ENCODE measurements at places on chromosomes 11 and 22.

- DNase-seq, result no peak
Observed at GRCh38 chr11:59562292-59562691, 51.0 kb downstream of the OR4D9 start.

DNA sequence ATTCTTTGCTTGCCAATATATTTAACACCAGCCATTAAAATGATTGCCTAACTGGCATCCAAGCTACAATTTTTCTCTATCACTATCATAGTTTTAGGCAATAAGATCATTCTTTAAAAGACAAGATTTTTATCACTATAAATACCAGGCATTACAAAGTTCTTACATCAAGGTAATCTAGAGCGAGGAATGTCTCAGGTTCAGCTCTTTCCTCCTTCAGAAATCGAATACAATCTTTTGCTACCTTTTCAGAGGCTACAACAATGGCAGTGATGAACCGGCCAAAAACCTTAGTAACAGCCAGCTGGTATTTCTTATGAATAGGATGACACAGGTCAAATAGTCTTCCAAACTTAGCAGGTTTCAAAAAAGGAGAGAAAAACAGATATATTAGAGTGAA is 23.9 kb downstream of the SMC1B start:
- no peak for DNase-seq

DNA sequence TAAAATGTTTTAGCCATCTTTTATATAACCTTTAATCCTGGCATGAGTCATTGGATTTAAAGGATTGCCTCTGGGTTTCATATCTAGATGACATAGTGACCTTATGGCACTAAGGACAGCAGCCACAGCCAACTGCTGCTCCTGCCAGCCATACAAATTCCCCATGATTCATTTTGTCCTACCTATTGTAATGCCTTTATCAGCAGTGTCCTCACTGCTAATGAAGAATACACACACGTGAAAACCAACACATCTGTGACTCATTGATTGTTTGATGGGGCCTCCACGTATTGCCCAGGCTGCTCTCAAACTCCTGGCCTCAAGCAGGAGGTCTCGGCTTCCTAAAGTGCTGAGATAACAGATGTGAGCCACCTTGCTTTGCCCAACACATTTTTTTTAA is 1.8 kb downstream of the LDHAL6A start:
- DNase-seq, result peak; percentile 24

DNA sequence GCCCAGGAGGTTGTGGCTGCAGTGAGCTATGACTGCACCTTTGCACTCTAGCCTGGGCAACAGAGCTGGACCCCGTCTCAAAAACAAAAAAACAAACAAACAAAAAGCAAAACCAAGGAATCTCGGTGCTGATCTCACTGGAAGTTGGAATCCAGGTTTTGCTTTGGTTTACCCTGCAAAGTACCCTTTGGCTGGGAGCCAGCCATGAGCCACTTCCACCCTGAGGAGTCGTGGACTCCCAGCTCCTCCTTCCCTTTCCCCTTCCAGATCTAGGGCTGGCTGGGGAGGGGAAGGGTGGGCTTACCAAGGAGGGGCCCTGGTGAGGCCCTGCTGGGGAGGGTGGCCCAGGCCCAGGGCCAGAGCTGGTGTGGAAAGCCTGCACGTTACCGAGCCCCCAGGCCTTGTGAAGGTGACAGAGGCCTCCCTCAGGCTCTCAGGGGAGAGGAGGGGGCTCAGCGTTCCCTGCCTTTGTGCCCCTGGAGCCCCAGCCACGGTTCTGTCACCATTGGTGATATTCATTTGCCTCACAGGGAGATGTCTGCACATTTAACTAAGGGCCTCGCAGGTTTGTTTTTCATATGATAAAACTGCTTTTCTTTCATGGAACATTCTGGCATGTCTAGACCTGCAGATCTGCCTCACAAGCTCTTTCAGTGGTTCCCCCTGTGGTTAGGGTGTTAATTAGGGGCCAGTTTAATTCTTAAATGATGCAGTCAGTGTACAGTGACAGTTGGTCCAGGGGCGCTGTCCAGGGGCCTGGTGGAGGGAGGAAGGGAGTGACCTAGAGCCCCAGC is 29.0 kb downstream of the FBLN1 start:
- DNase-seq, result no peak

DNA sequence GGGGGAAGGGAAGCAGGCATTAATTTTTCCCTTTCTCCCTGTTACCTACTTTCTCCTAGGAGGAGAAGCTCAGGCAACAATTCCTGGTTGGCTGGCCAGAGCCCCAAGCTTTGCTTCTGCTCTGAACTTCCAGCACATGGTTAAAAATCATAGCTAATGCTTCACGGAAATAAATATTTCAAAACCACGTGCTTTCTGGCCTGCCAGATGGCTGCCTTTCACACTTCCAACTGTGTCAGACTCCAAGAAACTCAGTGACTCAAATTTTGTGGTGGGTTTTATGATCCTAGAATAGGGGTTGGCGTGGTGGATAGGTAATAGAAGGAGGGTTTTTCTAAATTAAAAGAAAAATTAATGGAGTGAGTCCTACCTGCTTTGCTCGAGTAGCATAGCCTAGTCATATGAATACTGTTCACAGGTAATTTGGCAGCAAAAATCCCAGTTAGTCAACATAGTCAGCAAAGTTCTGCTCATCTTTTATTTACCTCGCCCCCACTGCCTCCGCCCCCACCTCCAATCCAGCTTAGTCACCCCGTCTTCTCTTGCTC is 58.6 kb downstream of the SC5D start:
- DNase-seq, result no peak

DNA sequence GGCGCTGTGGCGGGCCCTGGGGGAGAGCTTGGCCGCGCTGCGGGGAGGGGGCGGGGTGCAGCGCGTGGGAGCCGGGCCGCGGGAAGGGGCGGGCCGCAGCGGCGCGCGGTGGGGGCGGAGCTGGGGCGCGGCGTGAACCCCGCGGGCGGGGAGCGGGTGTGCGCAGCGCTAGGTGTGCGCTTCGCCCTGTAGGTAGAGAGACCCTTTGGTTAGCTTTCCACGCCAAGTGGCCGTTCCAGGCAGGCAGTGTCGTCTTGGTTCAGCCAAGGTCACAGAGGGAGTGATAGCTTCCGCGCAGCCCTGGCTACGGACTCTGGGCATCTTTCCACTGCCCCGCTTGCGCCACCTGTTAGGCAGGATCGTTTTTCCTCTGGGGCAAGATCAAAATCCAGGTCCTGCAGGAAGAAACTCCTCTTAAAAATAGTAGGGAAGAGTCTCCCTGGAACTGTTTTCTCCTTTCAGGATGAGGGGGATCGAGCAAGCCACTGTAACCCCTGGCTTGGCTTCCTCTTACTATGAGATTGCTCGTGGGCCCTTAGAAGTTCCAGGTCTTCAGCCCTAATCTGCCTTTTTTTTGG is 434 bp downstream of the BANF1 start:
- peak; percentile 53 for DNase-seq

DNA sequence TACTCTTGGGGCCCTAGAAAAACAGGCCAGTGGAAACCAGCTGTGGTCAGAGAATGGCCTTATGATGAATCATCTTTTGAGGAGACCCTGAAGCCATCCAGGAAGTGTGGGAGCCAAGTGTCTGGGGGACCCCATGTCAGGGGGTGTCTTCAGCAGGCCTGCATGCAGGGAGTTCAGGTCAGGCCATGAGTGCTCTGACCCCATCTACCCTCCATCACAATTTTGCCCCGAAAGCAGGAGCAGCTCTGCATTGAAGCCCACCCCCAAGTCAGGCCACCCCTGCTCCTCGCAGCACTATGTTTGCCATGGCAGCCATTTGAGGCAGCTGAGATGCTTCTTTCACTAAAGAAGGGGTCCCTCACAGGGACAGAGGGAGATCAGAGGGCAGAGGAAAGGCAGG is 41.3 kb downstream of the CHST1 start:
- DNase-seq, result no peak

GRCh38 chr11:19196432-19196831 is 5.4 kb downstream of the CSRP3 start:
- DNase-seq, result no peak

DNA sequence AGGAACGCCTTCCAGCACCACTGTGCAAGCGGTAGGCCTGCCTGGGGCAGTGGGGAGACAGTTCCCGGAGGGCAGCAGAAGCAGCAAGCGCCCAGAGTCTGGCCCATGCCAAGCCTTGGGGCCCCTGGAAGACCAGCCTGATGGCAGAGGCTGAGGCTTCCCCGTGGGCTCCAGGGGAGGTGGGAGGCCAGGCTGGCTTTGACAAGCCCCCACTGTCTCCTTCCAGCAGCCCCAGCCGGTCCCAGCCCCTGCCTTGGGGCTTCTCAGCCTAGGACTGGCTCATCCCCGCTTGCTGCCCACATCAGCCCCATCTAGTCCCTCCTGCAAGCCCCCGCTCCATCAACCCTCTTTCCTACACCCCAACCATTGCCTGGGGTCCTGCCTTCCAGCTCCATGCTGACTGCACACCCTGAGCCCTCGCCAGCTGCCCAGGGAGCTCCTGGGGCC is 46.7 kb downstream of the IGF2 start:
- DNase-seq, result no peak

GRCh38 chr22:20979243-20979809 is 2.8 kb upstream of the LZTR1 start:
- peak; percentile 86 for DNase-seq

GRCh38 chr22:26762503-26763472 is 105.4 kb downstream of the MIAT start:
- DNase-seq, result no peak

DNA sequence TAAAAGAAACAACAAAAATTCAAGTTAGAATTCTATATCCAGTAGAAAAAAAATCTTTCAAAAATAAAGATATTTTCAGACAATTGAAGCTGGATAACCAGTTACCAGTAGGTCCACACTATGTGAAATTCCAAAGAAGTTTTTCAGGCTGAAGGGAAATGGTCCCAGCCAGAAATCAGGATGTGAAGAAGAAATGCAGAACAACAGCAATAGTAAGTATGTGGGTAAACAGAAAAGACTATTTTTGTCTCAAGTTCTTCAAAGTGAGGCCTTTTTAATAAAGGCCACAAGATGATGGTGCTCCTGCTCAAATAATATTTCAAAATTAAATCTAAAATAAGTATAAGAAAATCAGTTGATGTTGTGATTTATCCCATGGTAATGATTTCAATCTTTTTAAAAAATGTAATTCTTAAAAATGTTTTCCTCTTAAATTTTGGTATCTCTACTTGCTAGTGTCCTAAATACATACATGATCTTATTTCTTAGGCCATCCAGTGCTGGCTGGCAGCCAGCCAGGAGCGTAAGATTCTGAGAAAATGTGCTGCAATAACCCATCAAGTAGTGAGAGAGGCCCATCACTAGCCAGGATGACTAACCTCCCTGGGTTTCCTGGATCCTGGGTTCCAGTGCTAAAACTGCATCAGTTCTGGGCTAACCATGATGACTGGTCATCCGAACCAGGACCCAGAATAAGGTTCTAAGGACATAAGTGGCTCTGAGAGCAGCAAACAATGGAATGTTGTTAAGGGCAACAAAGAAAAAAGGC is 15.6 kb upstream of the UCP3 start:
- DNase-seq, result peak; percentile 90

DNA sequence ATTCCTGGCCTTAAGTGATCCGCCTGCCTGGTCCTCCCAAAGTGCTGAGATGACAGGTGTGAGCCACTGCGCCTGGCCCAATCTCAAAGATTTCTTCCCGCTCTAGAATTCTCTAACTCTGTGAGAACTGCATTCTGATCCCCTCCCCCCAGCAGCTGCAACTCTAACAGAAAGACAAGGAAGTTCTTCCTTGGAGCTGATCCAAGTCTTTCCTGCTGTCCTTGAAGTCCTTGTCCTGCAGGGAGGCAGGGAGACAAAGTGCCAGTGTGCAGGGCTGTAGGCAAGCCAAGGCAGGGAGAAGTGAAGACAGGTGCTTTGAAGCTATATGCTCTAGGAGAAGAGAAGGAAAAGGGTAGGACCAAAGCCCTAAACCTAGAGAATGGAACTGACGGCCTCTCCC is 9.5 kb upstream of the GGA1 start:
- DNase-seq, result no peak

GRCh38 chr22:27215871-27216270 is 558.5 kb downstream of the MIAT start:
- DNase-seq, result no peak

DNA sequence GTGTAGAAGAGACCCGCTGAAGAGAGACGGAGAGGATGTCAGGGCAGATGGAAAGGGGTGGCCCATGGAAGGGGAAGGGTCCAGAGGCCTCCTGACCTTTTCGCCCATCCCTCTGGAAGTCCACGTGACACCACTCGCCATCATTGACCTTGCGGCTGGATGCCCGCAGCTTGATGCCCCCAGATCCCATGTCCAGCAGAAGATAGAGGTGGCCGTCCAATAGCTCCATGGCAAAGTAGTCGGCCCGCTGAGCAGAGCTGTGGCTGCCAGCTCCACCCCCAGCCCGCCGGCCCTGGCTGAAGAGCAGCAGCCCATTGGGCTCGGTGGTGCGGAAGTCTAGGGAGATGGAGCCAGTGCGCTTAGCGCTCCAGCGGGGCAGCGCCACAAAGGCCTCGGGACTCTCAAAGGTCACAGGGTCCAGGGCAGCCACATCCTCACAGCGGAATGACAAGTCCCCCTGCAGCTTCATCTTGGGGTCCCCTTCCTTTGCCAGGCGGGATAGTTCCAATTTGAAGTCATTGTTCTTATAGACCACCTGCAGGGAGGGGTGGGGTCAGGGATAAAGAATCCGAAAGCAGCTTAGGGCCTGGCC is 55.7 kb downstream of the NRXN2 start:
- no peak for DNase-seq
